ENCODE measurements at places on chromosomes 16 and 17. TPM values are rescaled to one million over a fixed set of nuclear protein-coding genes. Genes with fewer than 3 reads are reported as not detected.

The TEKT5 gene
- not detected for total RNA-seq

The MYH3 gene
- total RNA-seq: 1.4 TPM

The DLX4 gene
- 3.3 TPM for total RNA-seq

The PLK1 gene
- 167 TPM for total RNA-seq

Measured in A549 treated with RU486 at 1 μM for 4 hours (cell line).